Fibroblast of lung (primary cell): ENCODE measurements at places on chromosomes 7 and 10. TPM values are rescaled to one million over a fixed set of nuclear protein-coding genes. Genes with fewer than 3 reads are reported as not detected.

PLAU gene
- polyA plus RNA-seq: 98.9 and 332 TPM in 2 replicates

- DNase-seq: peak; percentile 83
These were observed 160.6 kb downstream of the KLF6 start for GRCh38 chr10:3624367-3624766.

OR6B1 gene
- not detected in 2 replicates for polyA plus RNA-seq

- no peak for DNase-seq
These were observed 371.1 kb upstream of the NFE2L3 start for GRCh38 chr7:25780904-25781303.

DNA sequence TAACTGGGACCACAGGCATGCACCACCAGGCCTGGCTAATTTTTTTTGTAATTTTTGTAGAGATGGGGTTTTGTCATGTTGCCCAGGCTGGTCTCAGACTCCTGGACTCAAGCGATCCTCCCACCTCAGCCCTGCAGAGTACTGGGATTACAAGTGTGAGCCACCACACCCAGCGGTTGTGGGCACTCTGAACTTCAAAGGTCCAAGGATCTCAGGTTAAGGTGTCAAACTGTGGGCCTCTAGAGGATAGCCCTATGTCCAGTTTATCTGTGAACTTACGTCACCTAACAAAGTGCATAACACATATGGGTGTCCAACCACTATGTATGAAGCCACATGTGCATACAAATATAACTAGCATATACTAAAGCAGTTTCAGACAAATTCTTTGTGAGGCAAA, 3.2 kb upstream of the IL2RA start:
- DNase-seq: no peak

GRCh38 chr10:86730227-86730626, 26.2 kb upstream of the BMPR1A start:
- no peak for DNase-seq
